ENCODE measurements at places on chromosomes 5 and 9.

- no peak for DNase-seq
Measured at GRCh38 chr5:73218552-73219171, 45.7 kb downstream of the TMEM174 start.

- DNase-seq, result peak; percentile 81
Measured at GRCh38 chr5:178232124-178232919, at the start of gene PHYKPL. Gene PHYKPL, minus strand, starts transcription at chr5:178232802. Its CDS starts 252 bp downstream, at chr5:178232550.

- no peak for DNase-seq
Measured at GRCh38 chr5:14397717-14398116, 183.9 kb upstream of the OTULINL start.

- peak; percentile 76 for DNase-seq
Measured at GRCh38 chr5:73201547-73202513, 28.8 kb downstream of the TMEM174 start.

GRCh38 chr5:134099288-134099872 lies 15.1 kb upstream of the TCF7 start:
- peak; percentile 56 for DNase-seq

DNA sequence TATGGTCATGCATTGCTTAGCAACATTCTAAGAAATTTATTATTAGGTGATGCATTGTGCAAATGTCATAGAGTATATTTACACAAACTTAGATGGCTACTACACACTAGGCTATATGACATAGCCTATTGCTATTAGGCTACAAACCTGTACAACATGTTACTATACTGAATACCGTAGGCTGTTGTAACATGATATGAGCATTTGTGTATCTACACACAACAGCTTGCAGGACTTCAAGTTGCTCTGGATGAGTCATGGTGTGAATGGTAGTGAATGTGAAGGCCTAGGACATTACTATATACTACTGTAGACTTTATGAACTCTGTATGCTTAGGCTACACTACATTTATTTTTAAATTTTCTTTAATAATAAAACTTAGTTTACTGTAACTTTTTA lies 107.2 kb upstream of the MAMDC2 start:
- DNase-seq, result no peak

GRCh38 chr9:113137196-113138168 lies 13.3 kb upstream of the SLC31A2 start:
- no peak for DNase-seq

- DNase-seq, result no peak
Measured at GRCh38 chr5:154486427-154486866, 8.4 kb upstream of the HAND1 start.

GRCh38 chr5:157506066-157506590 lies 46.1 kb downstream of the NIPAL4 start:
- no peak for DNase-seq

GRCh38 chr5:10653043-10653442 lies 89.2 kb downstream of the ANKRD33B start:
- no peak for DNase-seq

DNA sequence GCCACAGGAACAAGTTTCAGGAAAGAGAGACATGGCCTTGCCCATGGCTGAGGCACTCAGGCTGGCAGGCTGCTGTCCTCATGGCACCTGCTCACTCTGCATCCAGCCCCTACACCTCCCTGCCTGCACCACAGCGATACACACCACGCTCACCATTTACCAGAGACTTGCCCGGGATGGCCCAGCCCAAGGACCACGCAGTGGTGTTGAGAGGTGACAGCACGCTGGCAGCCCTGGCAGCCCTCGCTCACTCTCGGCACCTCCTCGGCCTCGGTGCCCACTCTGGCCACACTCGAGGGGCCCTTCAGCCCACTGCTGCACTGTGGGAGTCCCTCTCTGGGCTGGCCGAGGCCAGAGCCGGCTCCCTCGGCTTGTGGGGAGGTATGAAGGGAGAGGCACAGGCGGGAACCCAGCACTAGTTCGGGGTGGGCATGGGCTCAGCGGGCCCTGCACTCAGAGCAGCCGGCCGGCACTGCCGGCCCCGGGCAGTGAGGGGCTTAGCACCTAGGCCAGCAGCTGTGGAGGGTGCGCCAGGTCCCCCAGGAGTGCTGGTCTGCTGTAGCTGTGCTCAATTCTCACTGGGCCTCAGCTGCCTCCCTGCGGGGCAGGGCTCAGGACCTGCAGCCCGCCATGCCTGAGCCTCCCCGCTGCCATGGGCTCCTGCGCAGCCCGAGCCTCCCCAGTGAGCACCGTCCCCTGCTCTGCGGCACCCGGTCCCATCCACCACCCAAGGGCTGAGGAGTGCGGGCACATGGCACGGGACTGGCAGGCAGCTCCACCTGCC lies 20.3 kb downstream of the ZDHHC11B start:
- no peak for DNase-seq

DNA sequence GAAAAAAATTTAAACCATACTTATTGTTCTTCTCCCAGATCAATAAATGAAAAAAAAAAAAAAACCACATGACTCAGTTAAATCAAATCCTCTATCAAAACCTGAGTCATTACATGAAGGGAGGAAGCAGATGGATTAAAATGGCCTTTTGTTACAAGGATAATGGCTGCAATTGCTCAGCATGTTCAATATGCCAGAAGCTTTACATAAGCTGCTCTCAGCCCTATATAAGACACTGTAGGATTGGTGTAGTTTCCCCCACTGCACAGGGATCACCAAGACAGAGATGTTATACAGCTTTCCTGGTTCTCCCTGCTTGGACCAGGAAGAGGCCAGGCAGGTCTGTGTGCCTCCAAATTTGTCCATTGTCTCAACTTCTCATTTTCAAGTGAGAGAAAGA lies 101.6 kb upstream of the MAP1B start:
- DNase-seq, result no peak

- no peak for DNase-seq
Measured at GRCh38 chr5:135386096-135386495, 12.9 kb downstream of the MACROH2A1 start.

DNA sequence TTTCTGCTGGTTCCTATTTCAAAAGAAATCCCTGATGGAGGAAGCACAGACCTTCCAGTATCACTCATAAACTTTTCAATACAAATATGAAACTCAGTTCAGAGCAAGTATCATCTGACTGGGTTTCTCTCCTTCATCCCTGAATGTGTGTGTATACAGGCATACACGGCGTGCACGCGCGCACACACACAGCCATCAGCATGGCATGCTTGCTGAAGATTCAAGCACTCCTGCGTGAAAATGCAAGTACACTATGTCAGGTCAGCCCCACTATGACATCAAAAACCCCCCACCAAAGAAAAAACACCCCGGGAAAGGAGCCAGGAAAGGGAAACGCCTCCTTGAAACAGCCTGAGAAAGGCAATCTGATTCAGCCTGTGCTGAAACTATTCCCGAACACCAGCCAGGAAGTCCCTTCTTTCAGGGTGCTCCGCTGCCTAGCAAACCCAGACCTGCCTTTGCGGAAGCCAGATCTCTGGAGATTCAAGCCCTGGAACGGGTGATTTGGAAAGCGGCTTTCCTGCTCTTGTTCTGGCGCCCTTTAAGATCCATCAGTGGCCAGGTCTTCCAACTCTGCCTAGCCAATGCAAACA lies 831 bp downstream of the KLHL3 start:
- peak; percentile 15 for DNase-seq

DNA sequence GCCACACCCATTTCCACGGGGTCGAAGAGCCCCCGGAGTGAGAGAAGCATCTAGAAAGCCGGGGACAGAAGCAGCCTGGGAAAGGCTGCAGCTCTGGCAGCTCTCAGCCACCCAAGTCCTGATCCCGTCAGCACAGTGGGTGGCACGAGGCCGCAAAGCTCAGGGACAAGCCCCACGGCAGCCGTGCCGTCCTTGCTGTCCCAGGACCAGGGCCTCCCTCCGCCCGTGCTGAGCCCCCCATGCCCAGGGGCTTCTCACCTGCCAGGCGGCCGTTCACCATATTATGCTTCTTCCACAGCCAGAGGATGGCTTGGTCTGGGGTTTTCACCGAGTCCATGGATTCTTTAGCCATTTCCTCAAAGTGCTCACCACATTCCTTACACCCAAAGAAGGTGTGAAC lies 6.1 kb upstream of the LHX3 start:
- DNase-seq, result no peak

DNA sequence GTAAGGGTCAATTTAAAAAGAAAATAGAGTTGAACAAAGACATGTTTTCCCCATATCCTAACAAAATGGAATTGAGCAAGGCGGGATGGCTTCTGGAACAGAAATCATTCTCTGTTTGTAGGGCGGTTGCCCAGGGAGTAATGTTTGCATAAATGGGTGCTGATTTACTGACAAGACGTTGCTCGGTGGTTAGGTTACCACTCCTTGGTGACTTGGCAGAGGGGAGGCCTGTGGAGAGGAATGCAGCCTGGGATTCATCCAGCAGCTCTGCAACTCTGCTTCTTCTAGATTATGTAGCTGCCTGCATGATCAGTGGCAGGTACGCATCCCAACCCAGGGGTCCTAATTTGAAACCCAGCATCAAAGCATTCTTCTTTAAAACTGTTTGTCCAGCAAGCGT lies 200.2 kb downstream of the CFAP90 start:
- no peak for DNase-seq

DNA sequence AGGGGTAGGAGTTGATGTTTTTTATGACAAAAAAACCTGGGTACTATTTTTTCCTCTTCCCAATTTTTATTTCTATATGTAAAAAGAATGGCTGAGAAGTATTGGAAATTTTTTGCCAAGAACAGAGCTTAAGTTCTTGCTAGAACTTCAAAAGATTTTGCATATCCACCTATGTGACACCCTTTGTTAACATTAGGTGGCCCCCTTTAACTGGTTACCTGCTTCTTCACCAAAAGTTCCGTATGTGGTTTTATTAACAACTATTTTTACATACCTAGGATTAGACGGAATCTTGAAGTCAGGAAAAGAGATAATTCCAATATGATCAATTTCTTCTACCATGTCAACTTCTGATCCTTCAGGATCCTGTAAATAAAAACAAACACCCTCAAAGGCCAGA lies 15.5 kb downstream of the C5 start:
- no peak for DNase-seq

GRCh38 chr9:114366334-114367128 lies 21.3 kb downstream of the AKNA start:
- DNase-seq, result peak; percentile 48

GRCh38 chr5:102681403-102681983 lies 73.6 kb upstream of the PAM start:
- peak; percentile 52 for DNase-seq

GRCh38 chr5:119896826-119897536 lies 267.6 kb downstream of the FAM170A start:
- DNase-seq, result no peak

DNA sequence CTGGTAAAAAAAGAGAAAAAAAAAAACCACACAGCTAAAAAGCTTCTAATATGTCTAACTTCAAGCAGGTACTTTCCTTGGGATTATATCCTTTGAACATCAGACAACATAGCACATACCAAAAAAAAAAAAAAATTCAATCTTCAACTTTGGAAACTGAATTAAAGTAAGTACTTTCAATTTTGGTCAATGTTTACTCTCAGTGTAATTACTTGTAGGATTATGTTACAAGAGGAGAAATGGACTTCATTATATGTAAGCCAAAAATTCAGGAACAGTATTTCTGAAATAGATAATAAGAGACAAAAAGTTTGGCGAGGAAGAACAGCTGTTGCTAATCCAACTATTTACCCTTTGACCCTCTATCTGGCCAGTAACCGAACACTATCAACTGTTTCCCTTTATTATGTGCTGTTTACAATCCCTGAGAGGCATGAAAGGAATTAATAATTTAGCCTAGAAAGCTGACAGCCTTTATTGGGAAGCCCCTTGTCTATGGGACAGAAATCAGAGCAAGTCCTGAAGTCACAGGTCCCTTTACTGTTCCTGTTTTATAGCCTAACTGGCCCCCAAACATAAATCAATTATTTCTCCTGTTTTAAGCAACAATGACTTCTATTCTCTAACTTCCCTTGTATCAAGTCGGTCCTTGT lies 46.6 kb downstream of the NR6A1 start:
- no peak for DNase-seq

- no peak for DNase-seq
Measured at GRCh38 chr9:137778914-137779313, 98.7 kb upstream of the CACNA1B start.

DNA sequence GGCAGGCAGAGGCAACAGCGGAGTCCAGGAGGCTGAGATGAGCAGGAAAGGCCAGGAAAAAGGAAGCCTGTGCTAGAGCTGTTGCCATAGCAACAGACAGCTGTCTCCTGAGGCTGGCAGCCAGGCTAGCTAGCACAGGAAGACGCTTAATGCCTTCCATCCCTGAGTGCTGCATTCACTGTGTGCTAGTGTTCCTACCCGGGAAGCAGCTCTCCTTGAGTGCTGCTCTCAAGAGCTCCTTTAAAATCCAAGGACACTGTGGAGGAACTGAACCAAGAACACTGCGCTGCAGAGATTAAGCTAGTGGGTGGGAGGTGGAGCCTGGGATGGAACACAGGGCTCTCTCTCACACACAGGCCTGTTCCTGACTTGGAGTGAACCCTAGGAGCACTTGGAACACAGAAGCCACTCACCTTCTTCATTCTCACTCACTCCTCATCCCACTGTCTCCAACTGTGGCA lies 53.5 kb upstream of the IL7R start:
- DNase-seq, result no peak

- no peak for DNase-seq
Measured at GRCh38 chr5:81883371-81883770, 88.5 kb upstream of the ATG10 start.

DNA sequence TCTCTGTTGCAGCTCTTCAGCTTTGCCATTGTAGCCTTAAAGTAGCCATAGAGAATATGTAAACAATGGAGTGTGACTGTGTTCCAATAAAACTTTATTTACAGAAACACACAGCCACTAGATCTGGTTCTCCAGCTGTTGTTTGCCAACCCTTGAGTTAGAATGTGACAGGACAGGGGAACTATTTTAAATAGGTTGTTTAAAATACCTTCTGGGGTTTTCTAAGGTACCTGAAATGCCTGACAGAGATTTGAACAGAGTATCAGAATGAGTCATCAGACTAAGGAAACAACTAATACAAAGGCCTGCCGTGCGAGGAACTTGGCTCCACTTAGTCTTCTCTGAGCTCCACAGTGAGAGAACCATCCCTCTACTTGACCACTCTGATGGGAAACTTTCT lies 85.4 kb downstream of the HSD17B4 start:
- peak; percentile 38 for DNase-seq

DNA sequence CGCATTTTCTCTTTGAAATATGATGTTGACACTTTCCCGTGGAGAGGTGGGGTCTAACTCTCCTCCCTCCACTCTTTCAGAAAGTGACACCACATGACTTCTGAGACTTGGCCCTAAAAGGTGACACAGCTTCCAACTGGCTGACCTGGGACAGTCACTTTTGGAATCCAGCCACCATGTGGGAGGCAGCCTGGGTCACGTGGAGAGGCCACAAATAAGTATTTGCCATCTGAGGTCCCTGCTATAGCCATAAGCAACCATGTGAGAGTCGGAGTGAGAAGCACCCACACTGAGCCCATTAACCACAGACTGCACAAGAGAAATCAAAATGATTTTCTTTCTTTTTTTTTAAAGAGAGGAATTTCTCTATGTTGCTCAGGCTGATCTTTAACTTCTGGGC lies 4.1 kb upstream of the PHYKPL start:
- DNase-seq, result no peak

Measured in GM10248 (cell line).